ENCODE measurements at places on chromosomes 6 and 20. TPM values are rescaled to one million over a fixed set of nuclear protein-coding genes. Genes with fewer than 3 reads are reported as not detected.
A peak's percentile ranks its signal among the peaks of the same experiment; 100 is the strongest.

Gene GPR6
- not detected for total RNA-seq

Gene SLC24A3
- not detected for total RNA-seq

Gene C20orf141
- not detected for total RNA-seq

Gene ELOVL2
- total RNA-seq, result 10.6 TPM

GRCh38 chr6:72216222-72217068 lies 330.1 kb downstream of the RIMS1 start:
- H3K27me3 ChIP-seq, result no peaks in the 10 kb centered on the region
- no peaks in the 10 kb centered on the region for H3K36me3 ChIP-seq
- H3K27ac ChIP-seq, result no peak overlapping the region
- no peak for DNase-seq

DNA sequence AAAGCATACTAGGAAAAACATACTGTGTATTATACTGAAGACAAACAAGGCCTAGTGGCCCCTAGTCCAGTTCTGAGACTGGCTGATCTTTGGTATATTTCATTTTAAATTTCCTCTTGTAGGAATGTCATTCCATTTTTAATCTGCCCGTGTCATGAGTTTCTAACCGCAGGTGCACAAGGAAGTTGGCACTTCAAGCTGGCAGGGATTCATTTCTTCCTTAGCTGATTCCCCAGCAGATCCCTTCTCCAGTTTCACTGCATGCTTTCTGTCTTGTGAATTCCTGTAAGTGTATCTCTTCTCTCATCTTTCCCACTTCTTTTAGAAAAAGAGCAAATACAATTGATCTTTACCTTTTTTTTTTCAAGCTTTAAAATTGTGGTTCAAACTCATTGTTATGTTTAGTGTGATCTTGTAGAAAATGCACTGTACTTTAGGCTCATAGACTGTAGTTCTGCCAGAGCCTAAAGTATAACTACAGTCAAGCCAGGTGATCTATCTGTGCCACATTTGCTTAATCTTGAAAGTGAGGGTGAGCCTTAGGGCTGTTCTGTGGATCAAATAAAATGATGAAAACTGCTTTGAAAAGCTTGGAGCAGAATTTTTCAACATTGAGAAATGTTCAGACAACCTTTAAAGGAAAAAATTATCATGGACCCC lies 37.0 kb downstream of the RNF217 start:
- H3K27ac ChIP-seq, result no peak overlapping the region
- H3K4me3 ChIP-seq, result no peak overlapping the region
- H3K36me3 ChIP-seq, result peaks cover 3% of the 10 kb centered on the region
- H3K4me1 ChIP-seq, result peaks cover 9% of the 10 kb centered on the region
- no peaks in the 10 kb centered on the region for H3K27me3 ChIP-seq

GRCh38 chr6:99353126-99353525 lies 3.7 kb upstream of the FAXC start:
- DNase-seq, result peak; percentile 7
- H3K4me1 ChIP-seq, result no peaks in the 10 kb centered on the region
- no peak overlapping the region for H3K27ac ChIP-seq
- no peak overlapping the region for H3K4me3 ChIP-seq

GRCh38 chr20:33079259-33079658 lies at the start of gene BPIFB4:
BPIFB4 (plus strand) TSS chr20:33079643; CDS start chr20:33081527, 1,884 bp downstream.
- no peak within 1 kb of the TSS for H3K27ac ChIP-seq
- DNase-seq, result no peak
- H3K27me3 ChIP-seq, result peaks cover 11% of the 10 kb centered on the region
- no peak within 1 kb of the TSS for H3K4me3 ChIP-seq

DNA sequence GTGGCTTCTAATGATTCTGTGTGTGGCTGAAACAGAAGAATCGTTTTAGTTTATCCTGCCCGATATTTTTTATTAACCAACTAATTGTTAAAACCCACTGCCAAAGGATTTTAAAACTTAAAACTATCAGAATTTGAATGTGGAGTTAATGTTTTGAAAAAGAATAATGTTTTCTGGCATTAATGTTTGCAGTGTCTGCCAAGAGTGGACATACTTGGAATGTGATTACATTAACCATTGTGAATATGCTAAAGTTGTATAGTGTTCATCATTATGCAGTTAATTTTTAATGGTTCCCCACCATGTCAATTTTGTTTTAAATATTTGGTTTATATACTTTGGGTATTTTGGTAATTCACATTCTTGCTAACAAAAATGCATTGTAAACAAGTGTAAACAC lies 24.4 kb downstream of the DCBLD1 start:
- no peak overlapping the region for H3K4me3 ChIP-seq
- no peak for DNase-seq
- peak overlapping the region; percentile 86 for H3K27ac ChIP-seq

DNA sequence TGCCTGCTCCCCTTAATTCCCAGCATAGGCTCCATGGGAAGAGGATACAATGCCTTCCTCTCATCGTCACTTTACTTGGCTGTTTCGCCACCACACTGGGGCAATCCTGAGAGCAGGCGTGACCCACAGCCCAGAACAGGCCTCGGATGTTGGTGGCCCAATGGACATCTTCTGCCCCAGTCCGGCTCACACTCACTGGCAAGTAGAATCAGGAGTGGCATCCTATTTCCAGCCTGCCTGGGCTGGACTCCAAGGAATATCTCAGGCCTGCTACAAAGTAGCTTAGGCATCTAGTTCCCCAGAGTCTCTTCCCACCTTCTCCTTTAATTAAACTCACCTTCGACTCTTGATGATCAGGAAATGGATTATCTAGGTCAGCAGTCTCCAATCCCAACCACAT lies 110.5 kb downstream of the LRFN2 start:
- no peaks in the 10 kb centered on the region for H3K27me3 ChIP-seq
- H3K27ac ChIP-seq, result no peak overlapping the region
- no peak for DNase-seq

- H3K27ac ChIP-seq, result peak overlapping the region; percentile 20
- peaks cover 23% of the 10 kb centered on the region for H3K36me3 ChIP-seq
Observed at GRCh38 chr6:149840345-149841075, 23.6 kb downstream of the LRP11 start.

- no peaks in the 10 kb centered on the region for H3K4me1 ChIP-seq
- peaks cover 2% of the 10 kb centered on the region for H3K27me3 ChIP-seq
- DNase-seq, result no peak
- no peak overlapping the region for H3K27ac ChIP-seq
- no peaks in the 10 kb centered on the region for H3K36me3 ChIP-seq
- H3K4me3 ChIP-seq, result no peak overlapping the region
Observed at GRCh38 chr6:119459207-119459974, 109.8 kb upstream of the MAN1A1 start.

Measured in IMR-90 (cell line).